ENCODE measurements at places on chromosomes 16 and 17. TPM values are rescaled to one million over a fixed set of nuclear protein-coding genes. Genes with fewer than 3 reads are reported as not detected.

GRCh38 chr16:1223355-1224214, 1.5 kb downstream of the TPSG1 start:
- H3K4me3 ChIP-seq, result no peak overlapping the region
- no peaks in the 10 kb centered on the region for H3K27me3 ChIP-seq

DNA sequence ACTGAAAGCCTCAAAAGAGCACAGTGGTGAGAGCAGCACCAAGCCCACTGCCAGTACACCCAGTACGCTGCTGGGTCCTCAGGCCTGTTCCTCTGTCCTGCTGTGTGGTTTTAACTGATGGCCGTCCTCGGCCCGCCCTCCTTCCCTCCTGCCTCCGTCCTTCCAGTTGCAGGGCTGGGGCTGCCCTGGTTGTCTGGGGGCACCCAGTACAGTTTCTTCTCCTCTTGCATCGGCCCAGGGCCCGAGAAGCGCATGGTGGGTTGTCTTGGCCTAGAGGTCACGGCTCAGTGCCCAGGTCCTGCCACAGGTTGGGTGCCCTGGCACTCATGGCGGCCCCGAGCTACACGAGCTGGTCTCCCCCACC, 70.8 kb upstream of the KCTD5 start:
- no peaks in the 10 kb centered on the region for H3K27me3 ChIP-seq
- no peak overlapping the region for H3K4me3 ChIP-seq
- peaks cover 21% of the 10 kb centered on the region for H3K36me3 ChIP-seq
- no peak for DNase-seq

- DNase-seq, result no peak
- H3K4me1 ChIP-seq, result no peaks in the 10 kb centered on the region
- H3K4me3 ChIP-seq, result no peak overlapping the region
- no peak overlapping the region for H3K27ac ChIP-seq
- H3K27me3 ChIP-seq, result no peaks in the 10 kb centered on the region
Observed at GRCh38 chr17:49110509-49110908, 22.1 kb upstream of the B4GALNT2 start.

DNA sequence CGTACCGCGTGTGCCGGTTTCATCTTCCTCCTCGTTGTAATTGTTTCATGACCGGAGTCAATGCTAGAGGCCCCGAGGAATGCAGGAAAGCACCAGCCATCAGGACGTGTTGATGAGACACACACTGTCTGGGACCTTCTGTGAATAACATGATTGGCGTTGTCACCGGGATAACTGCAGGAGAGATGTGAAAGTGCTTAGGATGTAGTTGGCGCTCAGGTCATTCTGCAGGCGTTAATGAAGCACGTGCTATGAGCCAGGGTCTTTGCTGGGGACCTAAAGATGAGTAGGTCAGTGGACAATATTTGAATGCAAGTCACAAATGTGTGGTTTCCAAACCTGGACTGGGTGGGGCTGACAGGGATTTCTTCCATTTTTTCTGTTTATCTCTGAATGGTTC, 181.6 kb upstream of the HSBP1 start:
- H3K4me1 ChIP-seq, result no peaks in the 10 kb centered on the region
- no peak overlapping the region for H3K4me3 ChIP-seq
- H3K36me3 ChIP-seq, result no peaks in the 10 kb centered on the region
- no peak for DNase-seq
- H3K27me3 ChIP-seq, result no peaks in the 10 kb centered on the region

DNA sequence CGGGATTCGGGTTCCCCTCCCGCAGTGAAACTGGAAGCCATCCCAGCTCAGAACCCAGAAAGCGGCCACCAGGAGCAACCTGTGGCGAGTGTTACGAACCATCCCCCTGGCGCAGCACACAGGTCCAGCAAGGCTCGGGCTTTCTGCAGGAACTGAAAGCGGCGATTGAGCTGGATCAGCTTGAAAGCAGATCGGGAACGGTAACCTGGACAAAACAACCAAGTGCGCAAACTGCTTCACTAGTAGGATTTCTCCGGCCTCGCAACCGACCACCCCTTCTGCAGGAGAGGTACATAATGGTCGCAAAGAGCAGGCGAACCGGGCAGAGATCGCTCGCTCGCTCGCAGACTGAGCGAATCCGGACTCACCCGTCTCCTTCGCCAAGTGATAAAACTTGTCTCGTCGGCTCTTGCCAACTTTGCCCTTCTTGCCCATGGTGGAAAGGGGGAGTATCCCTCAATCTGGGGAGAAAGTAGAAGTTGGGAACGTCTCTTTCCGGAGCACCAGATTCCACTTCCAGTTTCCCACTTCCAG, 696 bp upstream of the PSMC5 start:
- peaks cover 60% of the 10 kb centered on the region for H3K36me3 ChIP-seq
- DNase-seq, result no peak
- H3K4me1 ChIP-seq, result no peaks in the 10 kb centered on the region
- H3K4me3 ChIP-seq, result peak overlapping the region; percentile 82
- peak overlapping the region; percentile 82 for H3K27ac ChIP-seq

DNA sequence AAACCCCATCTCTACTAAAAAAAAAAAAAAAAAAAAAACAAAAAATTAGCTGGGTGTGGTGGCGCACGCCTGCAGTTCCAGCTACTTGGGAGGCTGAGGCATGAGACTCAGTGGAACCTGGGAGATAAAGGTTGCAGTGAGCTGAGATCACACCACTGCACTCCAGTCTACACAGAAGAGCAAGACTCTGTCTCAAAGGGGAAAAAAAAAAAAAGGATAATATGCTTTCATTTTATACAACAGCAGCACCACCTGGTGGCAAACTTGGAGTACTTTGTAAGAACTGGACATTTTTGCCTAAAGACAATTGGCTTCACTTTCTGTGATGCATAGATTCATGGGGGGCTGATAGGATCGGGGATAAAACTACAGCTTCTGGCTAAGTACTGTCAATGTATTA, 8.5 kb downstream of the CHTF8 start:
- no peak for DNase-seq
- H3K4me1 ChIP-seq, result peaks cover 14% of the 10 kb centered on the region
- H3K4me3 ChIP-seq, result no peak overlapping the region
- peaks cover 27% of the 10 kb centered on the region for H3K36me3 ChIP-seq

DNA sequence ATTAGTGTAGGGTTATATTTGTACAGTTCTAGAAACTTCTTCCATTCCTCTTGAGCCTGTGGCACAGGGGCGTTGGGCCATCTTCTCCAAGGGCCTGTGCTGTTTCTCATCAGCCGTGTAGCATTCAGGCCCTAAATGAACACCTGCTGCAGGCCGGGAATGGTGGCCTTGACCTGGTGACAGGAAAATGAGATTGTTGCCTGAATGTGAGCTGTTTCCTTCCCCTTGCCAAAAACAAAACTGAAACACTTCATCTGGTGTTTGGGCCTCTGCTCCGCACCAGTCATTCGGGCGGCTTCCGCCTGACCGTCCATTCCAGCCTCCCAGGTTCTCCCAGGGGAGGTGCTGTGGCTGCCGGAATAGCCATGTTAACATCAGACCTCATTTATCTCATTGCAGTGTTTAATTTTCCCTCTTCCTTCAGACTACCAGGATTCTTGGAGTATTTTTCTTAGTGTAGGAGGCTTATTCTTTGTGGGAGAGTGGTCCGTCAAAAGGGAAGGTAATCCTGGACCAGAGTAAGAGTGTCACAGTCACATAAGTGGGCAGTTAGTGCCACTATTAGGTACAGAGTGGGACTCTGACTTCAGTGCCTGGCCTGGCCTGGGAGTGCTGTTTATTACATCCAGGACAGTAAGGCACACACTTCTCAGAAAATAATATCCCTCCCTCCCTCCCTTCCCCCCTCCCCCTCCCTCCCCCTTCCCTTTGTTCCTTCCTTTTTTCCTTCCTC, 61.9 kb downstream of the WWP2 start:
- H3K4me1 ChIP-seq, result peaks cover 6% of the 10 kb centered on the region
- H3K27ac ChIP-seq, result peak overlapping the region; percentile 64
- no peak overlapping the region for H3K4me3 ChIP-seq
- H3K36me3 ChIP-seq, result no peaks in the 10 kb centered on the region

DNA sequence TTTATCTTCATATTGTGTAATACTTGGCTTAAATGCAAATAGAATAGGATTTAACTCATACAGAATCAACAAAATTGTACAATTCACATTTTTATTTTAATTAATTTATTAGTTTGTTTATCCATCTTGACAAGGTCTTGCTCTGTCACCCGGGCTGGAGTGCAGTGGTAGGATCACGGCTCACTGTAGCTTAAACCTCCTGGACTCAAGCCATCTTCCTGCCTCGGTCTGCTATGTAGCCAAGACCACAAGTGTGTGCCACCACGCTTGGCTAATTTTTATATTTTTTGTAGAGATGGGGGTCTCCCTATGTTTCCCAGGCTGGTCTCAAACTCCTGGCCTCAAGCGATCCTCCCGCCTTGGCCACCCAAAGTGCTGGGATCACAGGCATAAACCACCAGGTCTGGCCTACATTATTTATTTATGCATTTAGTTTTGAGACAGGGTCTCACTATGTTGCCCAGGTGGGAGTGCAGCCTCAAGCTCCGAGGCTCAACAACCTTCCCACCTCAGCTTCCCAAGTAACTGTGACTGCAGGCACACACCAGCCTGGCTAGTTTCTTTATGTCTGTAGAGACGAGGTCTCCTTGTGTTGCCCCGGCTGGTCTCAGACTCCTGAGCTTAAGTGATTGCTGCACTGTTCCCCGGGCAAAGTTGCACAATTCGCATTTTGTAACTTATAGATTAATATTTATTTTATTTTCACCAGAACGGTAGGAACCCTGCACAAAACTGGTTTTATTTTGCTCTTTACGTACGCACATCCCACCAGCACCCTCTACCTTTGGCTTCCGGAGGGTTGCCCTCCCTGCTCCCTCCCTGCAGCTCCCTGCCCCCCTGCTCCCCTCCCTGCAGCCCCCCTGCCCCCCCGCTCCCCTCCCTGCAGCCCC, 4.9 kb downstream of the DPEP1 start:
- no peaks in the 10 kb centered on the region for H3K4me1 ChIP-seq
- no peak overlapping the region for H3K4me3 ChIP-seq
- H3K36me3 ChIP-seq, result no peaks in the 10 kb centered on the region
- H3K27ac ChIP-seq, result no peak overlapping the region
- peaks cover 22% of the 10 kb centered on the region for H3K27me3 ChIP-seq
- DNase-seq, result no peak

GRCh38 chr17:35447499-35447898, 1.1 kb downstream of the SLFN13 start:
- no peak for DNase-seq
- H3K27me3 ChIP-seq, result peaks cover 28% of the 10 kb centered on the region
- H3K4me3 ChIP-seq, result peak overlapping the region; percentile 62
- peaks cover 19% of the 10 kb centered on the region for H3K4me1 ChIP-seq
- H3K36me3 ChIP-seq, result no peaks in the 10 kb centered on the region

DNA sequence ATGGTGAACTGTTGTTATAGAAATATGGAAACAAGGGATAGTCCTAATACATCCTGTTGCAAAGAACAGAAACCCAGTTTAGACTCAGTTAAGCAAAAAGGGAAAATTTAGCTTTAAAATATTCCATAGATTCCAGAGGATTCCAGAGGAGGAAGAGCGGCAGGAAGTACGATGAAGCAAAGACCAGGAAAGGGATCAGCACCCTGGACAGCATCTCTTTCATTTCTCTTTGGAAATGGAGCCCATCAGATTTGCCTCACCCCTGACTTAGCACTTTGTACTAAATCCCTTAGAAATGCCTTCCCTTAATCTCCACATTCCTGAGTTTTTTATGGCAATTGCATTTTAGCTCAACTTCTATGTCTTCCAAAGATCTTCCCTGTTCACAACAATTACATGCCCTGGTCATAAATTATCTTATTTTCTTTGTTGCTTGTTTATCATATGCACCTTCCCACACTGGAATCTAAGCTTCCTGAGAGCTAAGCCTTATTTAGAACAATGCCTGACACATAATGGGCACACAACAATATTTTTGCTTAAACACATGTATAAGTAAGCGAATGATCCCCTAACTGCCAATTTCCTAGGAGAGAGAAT, 150.0 kb upstream of the RBFOX1 start:
- no peaks in the 10 kb centered on the region for H3K27me3 ChIP-seq
- H3K27ac ChIP-seq, result no peak overlapping the region
- no peak overlapping the region for H3K4me3 ChIP-seq
- no peaks in the 10 kb centered on the region for H3K36me3 ChIP-seq
- no peak for DNase-seq
- no peaks in the 10 kb centered on the region for H3K4me1 ChIP-seq

GRCh38 chr16:85416228-85417109, 196.7 kb upstream of the GSE1 start:
- H3K27me3 ChIP-seq, result no peaks in the 10 kb centered on the region
- H3K36me3 ChIP-seq, result no peaks in the 10 kb centered on the region
- DNase-seq, result peak; percentile 79
- H3K4me3 ChIP-seq, result no peak overlapping the region
- H3K27ac ChIP-seq, result peak overlapping the region; percentile 68

- no peaks in the 10 kb centered on the region for H3K4me1 ChIP-seq
- H3K27ac ChIP-seq, result no peak overlapping the region
- no peaks in the 10 kb centered on the region for H3K27me3 ChIP-seq
- no peak for DNase-seq
- H3K36me3 ChIP-seq, result no peaks in the 10 kb centered on the region
- H3K4me3 ChIP-seq, result no peak overlapping the region
Observed at GRCh38 chr17:59287452-59287851, 44.0 kb upstream of the YPEL2 start.

DNA sequence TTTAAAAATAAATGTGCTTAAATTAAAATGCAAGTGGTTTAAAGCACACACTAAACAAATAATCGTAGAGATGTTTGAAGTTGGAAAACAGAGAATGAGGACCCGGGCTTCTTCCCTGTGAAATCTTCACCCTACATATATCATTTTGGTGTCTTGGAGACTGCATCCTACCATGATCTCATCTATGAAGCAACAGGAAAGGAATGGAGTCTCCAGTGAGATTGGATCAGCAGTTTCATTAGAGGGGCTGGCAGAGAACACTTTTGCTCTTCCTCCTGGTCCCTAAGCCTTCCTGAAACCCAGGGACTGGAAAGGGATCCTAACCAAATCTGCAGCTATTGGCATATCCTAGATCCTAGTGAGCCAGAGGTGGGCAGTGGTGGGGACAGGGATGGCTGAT, 85.0 kb downstream of the GRIN2A start:
- H3K27me3 ChIP-seq, result no peaks in the 10 kb centered on the region
- DNase-seq, result no peak
- H3K4me3 ChIP-seq, result no peak overlapping the region

DNA sequence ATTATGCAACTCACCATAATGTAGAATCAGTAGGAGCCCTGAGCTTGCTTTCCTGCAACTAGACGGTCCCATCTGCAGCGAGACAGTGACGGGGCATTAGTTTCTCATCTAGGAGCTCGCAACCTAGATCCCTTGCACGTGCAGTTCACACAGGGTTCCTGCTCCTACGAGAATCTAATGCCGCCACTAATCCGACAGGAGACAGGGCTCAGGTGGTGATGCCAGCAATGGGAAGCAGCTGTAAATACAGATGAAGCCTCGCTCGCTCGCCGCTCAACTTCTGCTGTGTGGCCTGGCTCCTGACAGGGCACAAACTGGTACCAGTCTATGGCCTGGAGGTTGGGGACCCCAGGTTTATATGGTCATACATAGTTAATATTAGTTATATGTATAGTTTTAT, 394.5 kb downstream of the NPIPA8 start:
- no peaks in the 10 kb centered on the region for H3K27me3 ChIP-seq
- H3K4me3 ChIP-seq, result no peak overlapping the region
- DNase-seq, result no peak
- H3K27ac ChIP-seq, result no peak overlapping the region
- H3K36me3 ChIP-seq, result no peaks in the 10 kb centered on the region

GRCh38 chr16:58459344-58460218, 40.4 kb upstream of the NDRG4 start:
- DNase-seq, result no peak
- no peaks in the 10 kb centered on the region for H3K4me1 ChIP-seq
- H3K4me3 ChIP-seq, result no peak overlapping the region
- no peak overlapping the region for H3K27ac ChIP-seq
- H3K27me3 ChIP-seq, result peaks cover 24% of the 10 kb centered on the region

GRCh38 chr17:46097497-46097896, 95.7 kb downstream of the KANSL1 start:
- no peaks in the 10 kb centered on the region for H3K36me3 ChIP-seq
- no peaks in the 10 kb centered on the region for H3K4me1 ChIP-seq
- no peaks in the 10 kb centered on the region for H3K27me3 ChIP-seq
- DNase-seq, result no peak
- H3K27ac ChIP-seq, result no peak overlapping the region

The KRT36 gene
- 0.20 TPM for polyA plus RNA-seq

The CCL23 gene
- 18.6 TPM for polyA plus RNA-seq

The PRKCB gene
- 21.4 TPM for polyA plus RNA-seq
